Activated CD4-positive, alpha-beta T cell treated with anti-CD3 and anti-CD28 coated beads, Interleukin-2, amount 10 ng/mL, durations not matched to agents 7 days and 5 days (primary cell): ENCODE measurements at places on chromosomes 5 and 9. TPM values are rescaled to one million over a fixed set of nuclear protein-coding genes. Genes with fewer than 3 reads are reported as not detected.

GRCh38 chr5:111345731-111346130 is 121.5 kb downstream of the CAMK4 start:
- peaks cover 13% of the 10 kb centered on the region for H3K4me1 ChIP-seq
- H3K27ac ChIP-seq, result no peak overlapping the region

DNA sequence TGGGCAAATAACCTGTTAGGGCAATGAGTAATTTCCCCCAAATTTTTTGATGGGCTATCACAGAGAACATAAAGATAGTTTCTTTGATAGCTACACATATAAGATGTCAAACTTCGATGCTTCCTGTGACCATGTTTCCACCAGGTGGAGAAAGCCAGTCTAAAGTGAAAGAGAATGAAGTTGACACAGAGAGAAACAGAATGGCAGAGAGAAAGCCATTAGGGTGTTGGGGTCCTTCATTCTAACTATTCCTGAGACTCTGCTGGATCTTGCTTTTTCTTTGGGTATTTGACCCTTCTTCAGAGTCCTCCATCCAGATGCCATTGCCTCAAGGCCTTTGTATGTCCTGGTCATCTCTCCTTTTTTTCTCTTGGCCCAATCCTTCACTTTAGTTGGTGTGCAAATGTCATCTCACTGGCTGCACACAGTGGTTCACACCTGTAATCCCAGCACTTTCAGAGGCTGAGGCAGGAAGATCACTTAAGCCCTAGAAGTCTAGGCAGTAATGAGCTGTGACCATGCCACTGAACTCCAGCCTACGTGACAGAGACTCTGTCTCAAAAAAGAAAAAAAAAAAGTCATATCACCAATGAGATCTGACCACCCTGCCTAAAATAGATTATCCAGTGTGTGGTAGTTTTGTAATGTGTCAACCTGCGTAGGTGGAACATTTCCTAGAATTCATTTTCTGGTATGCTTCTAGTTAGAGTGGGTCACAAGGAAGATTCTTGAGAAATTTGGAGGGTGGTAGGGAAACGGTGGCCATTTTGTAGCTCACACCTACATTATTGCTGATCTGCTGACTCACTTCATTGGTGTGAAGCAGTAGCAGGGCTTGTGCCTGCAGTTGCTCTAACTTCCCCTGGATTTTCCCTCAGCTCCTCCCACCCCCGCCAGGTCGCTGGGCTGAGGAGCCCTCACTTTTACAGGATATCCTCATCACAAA is 20.8 kb upstream of the KIF2A start:
- H3K36me3 ChIP-seq, result peaks cover 55% of the 10 kb centered on the region
- no peaks in the 10 kb centered on the region for H3K27me3 ChIP-seq
- DNase-seq, result peak; percentile 49
- H3K27ac ChIP-seq, result peak overlapping the region; percentile 90
- H3K4me1 ChIP-seq, result peaks cover 69% of the 10 kb centered on the region

GRCh38 chr5:42689391-42689790 is 67.2 kb upstream of the CCDC152 start:
- DNase-seq, result no peak
- H3K27ac ChIP-seq, result no peak overlapping the region
- no peaks in the 10 kb centered on the region for H3K36me3 ChIP-seq
- H3K4me3 ChIP-seq, result no peak overlapping the region

GRCh38 chr5:134648425-134649162 is at the start of gene SEC24A:
Gene SEC24A, plus strand, starts transcription at chr5:134648785. Its CDS starts 292 bp downstream, at chr5:134649077.
- no peaks in the 10 kb centered on the region for H3K27me3 ChIP-seq
- H3K27ac ChIP-seq, result peak within 1 kb of the TSS; percentile 97
- H3K4me3 ChIP-seq, result peak within 1 kb of the TSS; percentile 94
- peaks cover 10% of the 10 kb centered on the region for H3K36me3 ChIP-seq
- DNase-seq, result peak; percentile 89

DNA sequence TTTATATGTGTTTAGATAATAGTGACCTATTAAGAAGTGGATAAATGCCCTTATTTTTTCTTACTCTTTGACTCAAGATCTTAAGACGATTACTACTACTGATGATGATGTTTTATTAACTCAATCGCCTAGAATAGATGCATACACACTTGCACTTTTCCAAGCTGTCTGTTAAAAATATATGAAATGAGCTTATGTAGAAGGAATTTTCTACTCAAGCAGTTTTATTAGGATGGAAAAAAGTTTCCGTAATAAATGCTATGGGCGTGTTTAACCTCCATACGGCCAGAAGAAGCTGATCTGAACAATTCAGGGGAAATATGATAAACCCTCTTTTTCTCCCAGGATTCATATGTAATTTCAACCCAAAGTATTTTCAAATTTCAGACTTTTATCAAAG is 455.7 kb upstream of the MPDZ start:
- H3K4me1 ChIP-seq, result no peaks in the 10 kb centered on the region
- H3K4me3 ChIP-seq, result no peak overlapping the region
- DNase-seq, result no peak
- H3K27ac ChIP-seq, result no peak overlapping the region

DNA sequence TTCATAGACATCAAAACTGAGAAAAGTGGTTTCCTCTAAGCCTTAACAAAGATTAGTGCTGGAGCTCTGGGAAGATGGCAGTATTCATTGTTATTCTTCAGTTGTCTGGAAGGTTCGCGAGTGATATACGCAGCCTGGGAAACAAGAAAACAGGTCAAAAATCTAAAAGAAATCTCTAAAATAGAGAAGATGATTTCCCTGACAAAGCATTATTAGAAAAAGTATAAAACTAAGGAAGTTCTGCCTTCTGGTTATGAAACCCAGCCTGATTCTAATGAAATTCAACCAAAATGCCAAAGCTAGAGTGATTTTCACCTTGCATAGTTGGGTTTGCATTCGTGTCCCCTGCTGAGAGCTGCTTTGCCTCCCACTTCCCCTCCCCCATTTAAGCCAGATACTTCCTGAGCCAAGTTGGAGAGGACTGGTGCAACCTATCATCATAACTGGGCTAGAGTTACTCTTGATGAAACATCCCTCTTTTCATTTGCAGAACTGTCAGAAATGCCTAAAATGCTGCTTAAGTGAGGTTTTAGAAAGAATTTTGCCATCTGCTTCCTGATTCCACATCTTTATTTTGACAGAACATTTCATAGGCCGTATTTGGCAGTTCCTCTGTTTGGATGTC is 48.4 kb downstream of the NDFIP1 start:
- H3K27me3 ChIP-seq, result no peaks in the 10 kb centered on the region
- H3K4me1 ChIP-seq, result peaks cover 2% of the 10 kb centered on the region
- H3K36me3 ChIP-seq, result peaks cover 8% of the 10 kb centered on the region

DNA sequence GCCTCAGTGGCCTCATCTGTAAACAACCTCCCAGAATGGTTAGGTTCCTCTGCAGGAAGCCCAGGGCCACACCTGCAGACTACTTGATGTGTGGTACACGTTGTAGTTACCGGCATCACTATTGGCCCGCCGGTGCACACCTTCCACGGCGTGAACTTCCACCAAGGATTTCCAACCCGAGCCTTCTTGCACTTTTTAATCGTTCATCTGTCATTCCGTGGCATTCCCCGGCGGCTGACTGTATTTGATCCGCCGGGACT is 5.3 kb upstream of the TRIM41 start:
- peak; percentile 43 for DNase-seq
- peak overlapping the region; percentile 80 for H3K4me3 ChIP-seq
- peaks cover 5% of the 10 kb centered on the region for H3K27me3 ChIP-seq
- no peaks in the 10 kb centered on the region for H3K36me3 ChIP-seq
- H3K4me1 ChIP-seq, result peaks cover 57% of the 10 kb centered on the region
- H3K27ac ChIP-seq, result peak overlapping the region; percentile 95

DNA sequence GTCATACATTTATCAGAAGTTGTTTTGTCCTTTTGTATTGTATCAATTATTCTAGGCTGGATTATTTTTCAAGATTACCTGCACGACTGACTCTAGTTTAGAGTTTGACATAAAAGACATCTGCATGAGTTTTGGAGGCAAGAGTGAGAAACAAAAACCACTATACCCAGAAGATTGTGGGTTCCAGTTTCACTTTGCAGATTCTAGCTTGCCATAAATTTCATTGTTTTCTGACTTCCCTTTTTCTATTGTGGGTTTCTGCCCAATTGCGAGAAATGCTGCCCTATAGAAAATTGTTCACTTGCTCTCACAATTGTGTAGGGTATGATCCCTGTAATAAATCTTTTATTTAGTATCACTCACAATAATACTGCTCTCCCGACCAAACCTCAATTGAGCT is 1043.4 kb upstream of the CDH10 start:
- no peak for DNase-seq
- H3K4me3 ChIP-seq, result no peak overlapping the region
- no peaks in the 10 kb centered on the region for H3K4me1 ChIP-seq
- H3K27me3 ChIP-seq, result no peaks in the 10 kb centered on the region

Gene SEMA6A
- total RNA-seq, result not detected

Gene ORM1
- total RNA-seq, result not detected

Gene SOHLH1
- not detected for total RNA-seq

Gene C9orf153
- 0.35 TPM for total RNA-seq

Gene IL17B
- not detected for total RNA-seq

Gene C6
- total RNA-seq, result not detected

Gene DCAF12
- 41.7 TPM for total RNA-seq
